ENCODE measurements at places on chromosomes 3 and 15.

- DNase-seq, result peak; percentile 34
These were observed 39.0 kb downstream of the IL12A start for GRCh38 chr3:160027541-160028195.

DNA sequence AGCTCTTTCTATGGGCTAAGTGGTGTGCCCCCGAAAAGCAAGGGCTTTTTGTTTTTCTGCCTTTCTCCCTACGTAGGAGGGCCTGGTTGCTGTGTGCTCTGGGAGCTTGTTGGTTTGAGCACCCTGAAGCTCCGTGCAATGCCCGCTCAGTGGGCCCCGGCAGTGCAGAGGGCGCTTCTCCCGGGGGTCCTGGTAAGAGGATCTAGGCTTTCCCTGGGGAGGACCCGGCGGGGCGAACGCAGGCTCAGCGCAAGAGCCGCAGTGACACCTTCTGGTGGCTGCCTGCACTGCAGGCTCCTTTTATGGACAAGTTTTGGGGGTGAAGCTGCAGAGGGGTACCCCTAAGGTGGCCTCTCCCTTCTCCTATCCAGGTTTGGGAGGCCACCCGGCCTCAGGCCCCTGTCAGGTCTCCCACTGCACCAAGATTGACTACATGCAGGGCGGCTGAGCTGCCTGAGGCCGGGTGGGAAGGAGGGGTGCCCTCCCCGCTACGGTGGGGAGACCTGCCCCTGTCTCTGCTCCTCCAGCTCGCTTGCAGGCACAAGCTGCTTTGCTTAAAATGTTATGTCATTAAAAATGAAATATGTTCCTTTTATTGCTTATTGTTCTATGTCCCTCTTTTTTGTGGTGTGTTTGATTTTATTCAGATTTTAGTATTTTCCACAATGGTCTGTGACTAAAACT lies 387.9 kb downstream of the GABRG3 start:
- peak; percentile 20 for DNase-seq

DNA sequence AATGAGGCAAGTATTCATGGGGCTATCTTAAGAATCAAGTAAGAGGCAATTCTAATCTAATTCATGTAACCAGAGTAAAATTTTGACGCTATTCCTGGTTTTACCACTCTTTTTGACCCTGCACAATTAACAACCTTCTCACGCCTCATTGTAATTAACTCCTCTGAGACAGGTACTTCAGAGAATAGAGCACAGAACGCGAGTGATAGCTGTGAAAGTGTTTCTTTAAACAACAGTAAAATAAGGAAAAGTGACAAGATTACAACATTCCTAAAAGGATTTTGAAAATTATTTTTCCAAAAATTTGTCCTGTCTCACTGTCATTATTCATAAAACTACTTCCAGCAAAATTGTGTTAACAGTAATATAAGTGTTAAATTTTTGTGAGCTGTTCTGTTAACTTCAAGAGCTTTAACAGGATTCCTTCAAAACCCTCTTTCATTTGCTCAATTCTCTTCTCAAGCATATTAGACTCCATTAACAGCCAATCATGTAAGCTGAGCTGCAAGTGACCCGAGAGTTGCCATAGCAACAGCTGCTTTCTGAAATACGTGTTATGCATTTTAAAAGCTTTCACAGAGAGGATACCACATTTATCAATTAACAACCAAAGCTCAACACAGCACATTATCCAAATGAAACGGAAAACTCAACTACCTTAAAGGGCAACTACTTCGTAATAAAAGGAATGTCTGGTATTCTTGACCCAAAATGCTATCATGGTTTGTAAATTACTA lies 93.1 kb downstream of the STAG1 start:
- peak; percentile 65 for DNase-seq

DNA sequence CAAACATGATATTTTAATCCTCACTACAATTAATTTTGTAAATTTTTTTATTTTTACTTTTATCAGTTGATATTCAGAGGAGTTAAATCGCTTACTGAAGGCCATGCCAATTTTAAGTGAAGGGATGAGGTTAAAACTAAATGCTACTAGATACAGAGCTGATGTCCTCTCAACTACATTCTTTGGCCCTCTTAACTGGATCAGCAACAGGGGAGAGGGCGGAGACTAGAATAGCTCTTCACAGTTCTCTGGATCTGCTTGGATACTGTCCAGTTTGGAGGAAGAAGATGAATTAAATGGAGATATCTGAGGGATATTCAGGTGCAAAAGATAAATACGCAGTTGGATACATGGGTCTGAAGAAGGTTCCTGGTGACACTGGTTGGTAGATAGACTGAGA lies 85.6 kb upstream of the LYSMD4 start:
- no peak for DNase-seq

DNA sequence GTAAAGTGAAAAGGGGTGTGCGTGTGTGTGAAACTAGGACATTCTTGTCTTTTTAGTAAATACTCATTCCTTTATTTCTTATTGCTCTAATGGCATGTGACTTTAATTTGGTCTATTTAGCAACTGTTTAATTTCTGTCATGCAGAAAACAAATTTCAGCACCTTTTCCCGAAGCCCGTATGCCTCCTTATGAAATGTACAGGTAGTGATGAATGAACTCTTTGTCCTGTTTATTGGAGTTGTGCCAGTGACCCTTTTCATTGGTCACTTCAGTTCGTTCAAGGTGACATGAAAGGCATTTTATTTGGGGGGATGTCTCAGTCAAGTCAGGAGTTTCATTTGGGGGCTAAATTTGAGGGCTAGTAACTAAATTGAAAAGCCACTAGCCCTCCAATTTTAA lies 55.2 kb downstream of the ITPR1 start:
- no peak for DNase-seq

DNA sequence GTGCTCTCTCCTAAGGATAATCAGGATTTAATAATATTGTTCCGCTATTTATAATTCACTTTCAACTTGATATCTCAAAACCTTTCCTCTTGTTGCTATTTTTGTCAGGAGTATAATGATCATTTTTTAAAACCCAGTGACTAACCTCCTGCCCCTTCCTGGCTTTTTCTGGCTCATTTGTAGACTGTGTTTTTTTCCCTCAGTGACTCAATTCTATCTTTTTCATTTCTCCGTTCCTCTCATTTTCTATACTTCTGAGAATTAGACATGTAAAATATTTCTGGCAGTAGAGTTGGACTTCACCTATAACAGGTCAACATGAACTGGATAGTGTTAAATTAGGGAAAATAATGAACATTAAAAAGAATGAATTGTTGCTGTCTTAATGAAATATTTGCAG lies 490.7 kb downstream of the EDEM1 start:
- DNase-seq, result no peak

- DNase-seq, result peak; percentile 65
These were observed 59.3 kb upstream of the CHMP2B start for GRCh38 chr3:87167628-87168456.

DNA sequence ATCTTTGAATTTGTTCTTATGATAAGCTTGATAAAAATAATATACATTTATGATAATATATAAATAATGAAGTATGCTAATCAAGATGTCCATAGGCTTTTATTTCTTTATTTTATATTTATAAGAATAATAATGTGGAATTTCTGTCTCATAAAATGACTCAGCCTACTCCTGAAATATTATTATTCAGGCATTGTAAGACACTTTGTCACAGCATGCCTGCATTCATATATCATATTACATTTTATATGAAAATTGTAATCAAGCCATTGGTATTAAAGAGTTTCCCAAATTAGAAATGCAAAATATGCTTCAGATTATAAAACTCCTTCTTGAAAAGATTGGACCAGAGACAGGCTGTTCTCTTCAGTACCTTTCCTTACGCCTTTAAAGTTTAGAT lies 1303.7 kb upstream of the CADM2 start:
- DNase-seq, result no peak

DNA sequence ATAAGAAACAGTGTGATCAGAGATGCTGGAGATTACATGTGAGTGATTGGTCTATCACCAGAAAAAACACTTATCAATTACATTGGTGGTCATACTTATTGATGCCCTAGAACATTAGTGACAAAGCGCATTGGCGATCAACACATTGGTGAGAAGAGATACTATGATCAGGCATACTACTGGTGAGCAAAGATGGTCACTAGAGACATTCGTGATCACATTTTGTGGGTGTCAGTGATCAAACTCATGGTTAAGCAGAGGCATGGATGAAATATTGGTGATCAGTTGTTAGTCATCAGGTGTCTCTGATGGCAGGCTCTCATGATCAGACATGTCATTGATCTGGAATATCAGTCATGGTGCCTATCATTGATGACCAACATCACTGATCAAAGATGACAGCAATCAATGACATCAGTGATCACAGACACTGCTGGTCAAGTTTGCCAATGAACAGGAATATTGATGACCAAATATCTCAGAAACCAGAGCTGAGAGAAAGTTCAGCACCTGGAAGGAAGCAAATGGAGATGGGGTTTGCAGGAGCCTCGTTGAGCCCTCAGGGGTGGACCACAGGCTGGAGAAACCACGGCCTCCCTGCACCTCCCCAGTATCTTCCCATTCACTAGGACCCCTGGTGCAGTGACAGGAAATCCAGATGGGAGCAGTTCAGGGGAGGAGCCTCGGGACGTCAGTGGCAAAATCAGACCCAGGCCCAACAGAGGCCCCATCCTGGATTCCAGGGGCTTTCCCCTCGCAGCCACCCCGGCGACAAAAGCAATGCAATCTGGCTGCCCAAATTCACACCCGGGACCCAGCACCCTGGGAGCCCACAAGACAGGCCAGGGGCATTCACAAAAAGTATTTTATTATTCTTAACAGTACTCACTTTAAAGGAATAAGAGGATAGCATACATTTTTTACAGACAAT lies 12.2 kb upstream of the DNAJB8 start:
- no peak for DNase-seq

DNA sequence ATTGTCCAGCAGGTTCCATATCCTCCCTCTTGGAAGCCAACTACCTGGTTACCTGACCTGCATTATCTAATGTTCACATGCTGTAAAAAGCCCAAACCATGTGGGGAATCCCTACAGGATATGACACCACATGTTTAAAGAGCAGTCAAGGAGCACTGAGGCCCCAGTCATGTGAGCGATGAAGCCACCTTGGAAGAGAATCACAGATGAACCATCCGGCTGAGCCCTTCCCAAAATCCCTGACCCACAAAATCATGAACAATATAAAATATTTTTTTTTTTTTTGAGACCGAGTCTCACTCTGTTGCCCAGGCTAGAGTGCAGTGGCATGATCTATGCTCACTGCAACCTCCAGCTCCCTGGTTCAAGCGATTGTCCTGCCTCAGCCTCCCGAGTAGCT lies 10.6 kb upstream of the ANKDD1A start:
- DNase-seq, result no peak

DNA sequence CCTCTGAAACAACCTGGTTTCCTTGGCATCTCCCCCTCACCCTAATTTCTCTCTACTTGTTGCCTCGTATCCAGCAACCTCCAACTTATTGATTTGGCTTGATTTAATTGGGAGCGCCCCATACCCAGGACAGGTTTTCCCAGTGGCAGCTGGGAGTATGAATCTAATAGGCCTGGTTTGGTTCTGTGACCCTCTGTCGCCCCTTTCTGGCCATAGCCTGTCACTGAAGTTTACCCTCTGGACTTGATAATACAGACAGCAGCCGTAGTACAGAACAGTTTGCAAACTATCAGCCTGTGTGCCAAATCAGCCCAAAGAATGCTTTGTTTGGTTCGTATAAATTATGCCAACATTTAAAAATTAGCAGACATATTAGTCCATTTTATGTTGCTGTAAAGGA lies 525.1 kb upstream of the GOLIM4 start:
- DNase-seq, result peak; percentile 11

- no peak for DNase-seq
These were observed 2.8 kb upstream of the MESD start for GRCh38 chr15:80992441-80992840.

DNA sequence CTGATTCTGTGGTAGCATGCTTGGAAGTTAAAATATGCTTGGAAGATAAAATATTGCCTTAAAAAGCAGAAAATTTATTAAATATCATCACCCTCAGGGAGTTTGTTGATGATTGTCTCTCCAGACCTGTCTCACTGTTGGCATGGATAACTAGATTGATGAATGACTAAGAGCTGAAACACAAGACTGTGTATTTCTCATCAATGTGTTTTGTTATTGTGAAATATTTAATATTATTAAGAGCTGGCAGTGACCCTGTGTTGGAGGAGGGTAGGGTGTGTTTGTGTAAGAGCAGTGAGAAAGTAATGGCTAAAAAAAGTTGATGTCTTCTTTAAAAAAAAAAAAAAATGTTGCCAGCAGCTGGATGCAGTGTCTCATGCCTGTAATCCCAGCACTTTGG lies 82.2 kb downstream of the ITPR1 start:
- DNase-seq, result no peak

GRCh38 chr3:156533205-156533604 lies 21.7 kb downstream of the SSR3 start:
- peak; percentile 66 for DNase-seq

DNA sequence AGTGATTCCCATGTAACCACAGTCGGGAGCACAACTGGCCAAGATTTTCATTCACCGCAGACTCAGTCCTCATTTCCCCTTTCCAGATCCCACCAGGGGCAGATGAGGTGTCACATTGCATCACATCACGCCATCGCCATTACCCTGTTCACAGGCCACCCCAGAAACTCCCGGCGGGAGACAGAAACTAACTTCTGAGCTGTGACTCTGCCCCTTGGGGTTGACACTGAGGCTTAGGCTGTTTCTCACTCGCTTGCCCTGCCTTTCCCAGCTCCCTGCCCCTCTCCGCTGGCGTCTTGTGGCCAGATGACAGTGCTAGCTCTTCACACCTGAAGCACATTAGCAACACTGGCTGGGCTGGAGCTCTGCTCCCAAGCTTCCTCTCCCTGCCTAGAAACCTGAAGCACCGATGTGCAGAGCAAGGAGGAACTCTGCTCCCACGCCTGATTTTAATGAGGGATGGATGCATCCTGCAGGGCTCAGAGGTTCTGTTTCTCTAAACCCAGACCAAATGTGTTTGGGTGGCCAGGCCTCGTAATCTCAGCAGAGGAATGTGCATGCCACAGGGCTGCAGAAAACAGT lies 88.8 kb upstream of the CTDSPL start:
- peak; percentile 14 for DNase-seq

GRCh38 chr15:95296643-95297042 lies 1033.9 kb upstream of the NR2F2 start:
- DNase-seq, result no peak

- peak; percentile 96 for DNase-seq
These were observed 33.4 kb downstream of the FSTL1 start for GRCh38 chr3:120417272-120417911.

DNA sequence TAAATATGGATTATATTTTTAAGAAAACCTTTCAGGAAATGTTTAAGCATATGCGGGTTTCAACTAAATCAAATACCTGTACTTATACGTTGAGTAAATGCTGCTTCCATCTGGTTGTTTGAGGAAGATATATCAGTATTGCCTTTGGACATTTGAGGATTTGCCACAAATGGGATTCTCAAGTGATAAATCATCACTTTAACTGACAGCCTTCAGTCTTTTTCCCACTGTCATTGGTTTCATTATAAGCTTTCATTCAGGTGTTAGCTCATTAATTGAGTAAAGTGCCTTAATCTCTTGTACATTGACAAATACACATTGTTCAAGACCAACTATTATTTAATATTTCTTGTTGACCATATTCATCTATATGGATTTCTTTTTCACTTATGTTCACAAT lies 217.2 kb downstream of the EDEM1 start:
- no peak for DNase-seq
